ENCODE measurements at places on chromosomes 16 and 17. TPM values are rescaled to one million over a fixed set of nuclear protein-coding genes. Genes with fewer than 3 reads are reported as not detected.
A peak's percentile ranks its signal among the peaks of the same experiment; 100 is the strongest.

DNA sequence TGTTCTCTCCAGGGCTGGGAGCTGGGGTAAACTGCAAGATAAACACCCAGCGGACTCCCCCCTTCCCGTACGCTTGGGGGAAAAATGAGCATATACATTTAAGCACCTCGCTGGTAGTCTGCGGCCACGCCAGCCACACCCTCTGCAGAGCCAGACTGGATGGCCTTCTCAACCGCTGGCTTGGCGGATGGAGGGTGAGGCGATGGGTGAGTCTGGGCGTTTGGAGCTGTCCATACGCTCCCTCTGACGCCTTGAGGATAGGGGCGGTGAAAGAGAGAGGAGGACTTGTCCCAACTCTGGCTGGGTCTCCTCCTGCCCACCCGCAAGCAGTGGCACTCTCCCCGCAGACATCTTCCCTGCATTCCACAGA, 1.0 kb downstream of the ITGA3 start:
- DNase-seq = no peak

DNA sequence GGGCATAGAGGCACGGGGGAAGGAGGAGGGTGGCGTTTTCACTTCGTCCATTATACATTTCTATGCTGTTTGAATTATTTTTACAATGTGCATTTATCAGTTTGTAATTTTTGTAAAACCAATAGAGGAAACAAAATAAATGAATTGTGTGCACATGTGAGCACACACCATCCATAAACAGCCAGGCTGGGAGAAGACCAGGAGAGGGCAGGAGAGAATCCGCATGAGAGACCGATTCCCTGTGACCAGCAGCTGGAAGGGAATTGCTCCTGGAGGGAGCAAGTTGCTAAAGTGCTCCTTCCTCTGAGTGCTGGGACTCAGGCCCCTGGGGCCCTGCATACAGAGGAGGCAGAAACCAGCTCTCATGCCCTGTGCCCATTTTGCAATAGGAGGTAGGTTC, 126.0 kb downstream of the ABCC12 start:
- DNase-seq = no peak

DNA sequence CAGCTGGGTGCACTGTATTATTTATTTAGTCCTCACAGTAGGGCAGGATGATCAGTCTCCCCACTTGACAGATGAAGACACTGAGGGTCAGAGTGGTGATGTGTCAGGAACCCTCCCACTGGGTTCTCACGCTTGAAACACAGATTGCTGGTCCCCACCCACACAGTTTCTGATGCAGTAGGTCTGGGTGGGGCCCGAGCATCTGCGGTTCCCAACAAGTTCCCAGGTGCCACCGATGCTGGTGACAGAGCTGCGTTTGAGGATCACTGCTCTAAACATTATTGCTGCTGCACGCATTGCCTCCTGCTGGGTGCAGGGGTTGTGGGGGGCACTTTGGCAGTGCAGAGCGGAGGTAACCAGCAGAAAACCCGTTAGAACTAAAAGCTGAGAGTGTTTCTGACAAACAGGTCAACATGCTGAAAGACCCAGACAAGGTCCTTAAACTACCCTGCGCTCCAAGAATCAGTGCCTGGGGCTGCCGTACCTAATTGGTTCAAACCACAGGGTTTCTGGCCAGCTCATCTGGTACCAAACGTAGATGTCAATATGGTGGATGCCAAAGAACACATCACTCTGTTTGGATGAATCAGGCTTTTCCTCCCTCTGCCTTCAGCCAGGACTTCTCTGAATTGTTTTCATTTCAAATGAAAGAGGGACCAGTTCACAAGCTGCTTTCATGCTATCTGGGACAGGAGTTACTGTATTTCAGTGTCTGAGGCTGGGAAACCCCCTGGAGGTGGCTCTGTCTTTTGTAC, 76.0 kb downstream of the ABCC1 start:
- DNase-seq = no peak

- DNase-seq = peak; percentile 82
These were observed 32.3 kb downstream of the SLC7A5 start for GRCh38 chr16:87836844-87837581.

DNA sequence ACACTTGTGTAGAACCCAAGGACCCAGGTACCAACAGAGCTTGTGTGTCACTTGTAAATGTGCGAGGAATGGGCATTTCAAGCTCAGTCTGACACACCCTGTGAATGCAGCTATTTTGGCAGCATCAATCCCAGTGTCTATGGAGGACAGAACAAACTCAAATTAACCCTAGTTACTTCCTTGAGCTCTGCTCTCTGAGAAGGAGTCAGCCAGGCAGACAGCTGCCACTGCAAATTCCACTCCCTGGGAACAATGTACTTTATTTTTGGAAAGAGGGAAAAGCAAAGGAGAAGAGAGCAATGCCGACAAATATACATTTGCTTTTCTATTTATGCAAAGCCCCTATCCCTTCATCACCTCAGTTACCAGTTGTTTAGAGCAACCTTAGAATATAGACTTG, 48.4 kb upstream of the NOG start:
- DNase-seq = no peak

- DNase-seq = no peak
These were observed 28.6 kb upstream of the TVP23A start for GRCh38 chr16:10847176-10847575.

DNA sequence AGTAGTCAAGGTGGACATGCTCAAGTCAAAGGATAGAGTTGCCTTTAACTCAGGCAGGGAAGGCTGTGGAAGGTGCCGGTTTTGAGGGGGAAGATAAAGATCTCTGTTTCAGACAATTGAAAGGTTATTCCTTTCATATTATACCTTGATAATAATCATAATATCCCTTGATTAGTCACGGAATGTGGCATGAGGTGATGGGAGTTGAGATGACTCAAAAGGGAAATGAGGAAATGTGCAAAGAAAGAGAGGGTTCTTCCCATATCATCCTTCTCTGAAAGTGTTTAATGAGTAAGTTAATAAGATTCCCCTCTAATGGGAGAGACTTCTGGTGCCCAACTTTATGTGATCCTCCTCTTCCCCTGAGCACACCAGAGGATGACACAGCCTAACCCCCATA, 43.1 kb upstream of the HS3ST2 start:
- no peak for DNase-seq

Gene GNGT2
- total RNA-seq = 3.8 TPM

Gene CA5A
- total RNA-seq = 0.61 TPM

Gene STAT5B
- 67.5 TPM for total RNA-seq

Gene GAS2L2
- total RNA-seq = 1.4 TPM
